Sigmoid colon (tissue), 7 donors: ENCODE measurements at places on chromosomes 7 and 10.

GRCh38 chr10:72276421-72277339 lies 3.0 kb downstream of the DDIT4 start:
- DNase-seq: no peak

DNA sequence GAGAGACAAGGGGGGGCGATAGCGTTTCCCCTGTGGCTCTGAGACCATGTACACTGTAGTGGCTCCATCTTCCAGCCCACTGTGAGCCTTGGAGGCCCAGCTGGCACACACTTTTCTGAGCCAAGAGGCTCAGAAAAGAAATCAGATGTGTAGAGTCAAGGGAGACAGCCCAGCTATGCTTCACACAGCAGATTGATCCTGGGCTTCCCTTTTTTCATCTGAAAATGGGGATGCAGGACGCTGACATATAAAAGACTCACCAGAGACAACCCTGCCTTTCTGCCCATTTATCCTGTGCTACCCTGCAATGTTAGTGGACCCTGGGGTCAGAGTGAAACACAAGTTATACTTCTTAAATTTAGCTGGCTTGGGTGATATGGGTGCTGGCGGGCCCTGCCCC lies 14.3 kb downstream of the TMEM273 start:
- no peak for DNase-seq

DNA sequence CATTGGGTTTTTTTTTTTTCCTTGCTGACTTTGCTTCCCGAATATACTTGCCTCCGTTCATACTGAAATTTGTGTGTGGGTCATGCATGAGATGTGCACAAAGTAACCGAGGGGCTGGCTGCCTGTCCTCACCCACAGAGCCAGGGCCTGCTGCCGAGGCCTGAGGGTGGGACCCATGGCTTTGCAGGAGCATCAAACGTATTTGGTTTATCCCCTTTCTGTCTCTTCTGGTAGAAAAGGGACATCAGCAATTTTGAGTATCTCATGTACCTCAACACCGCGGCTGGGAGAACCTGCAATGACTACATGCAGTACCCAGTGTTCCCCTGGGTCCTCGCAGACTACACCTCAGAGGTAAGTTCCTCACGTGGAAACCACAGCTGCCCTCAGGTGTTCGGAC lies 3.5 kb upstream of the LRRC18 start:
- DNase-seq: no peak

GRCh38 chr10:79159785-79160184 lies 91.0 kb downstream of the ZMIZ1 start:
- peak; percentile 92 for DNase-seq
